T-helper 1 cell (primary cell): ENCODE measurements at places on chromosomes 3 and 15.

- DNase-seq = no peak
Observed at GRCh38 chr15:33778852-33779251, 189.4 kb upstream of the CHRM5 start.

DNA sequence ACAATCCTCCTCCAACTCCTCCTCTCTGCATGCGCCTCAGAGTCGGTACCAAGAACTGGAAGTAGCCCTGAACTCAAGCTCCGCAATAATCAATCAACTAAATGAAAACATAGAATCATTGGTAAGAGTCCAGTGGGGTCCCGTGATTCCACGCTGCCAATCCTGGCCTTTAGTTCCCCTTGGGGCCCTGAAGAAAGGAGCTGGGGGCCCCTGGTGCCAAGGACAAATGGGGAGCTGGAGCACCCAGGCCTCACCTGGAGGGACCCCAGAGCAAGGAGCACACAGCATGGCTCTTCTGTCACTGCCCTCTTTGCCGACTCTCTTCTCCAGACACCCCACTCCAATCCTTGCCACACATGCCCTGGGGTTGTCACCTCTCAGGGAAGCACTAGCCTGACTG is 80.3 kb downstream of the ADAMTS7 start:
- DNase-seq = no peak

DNA sequence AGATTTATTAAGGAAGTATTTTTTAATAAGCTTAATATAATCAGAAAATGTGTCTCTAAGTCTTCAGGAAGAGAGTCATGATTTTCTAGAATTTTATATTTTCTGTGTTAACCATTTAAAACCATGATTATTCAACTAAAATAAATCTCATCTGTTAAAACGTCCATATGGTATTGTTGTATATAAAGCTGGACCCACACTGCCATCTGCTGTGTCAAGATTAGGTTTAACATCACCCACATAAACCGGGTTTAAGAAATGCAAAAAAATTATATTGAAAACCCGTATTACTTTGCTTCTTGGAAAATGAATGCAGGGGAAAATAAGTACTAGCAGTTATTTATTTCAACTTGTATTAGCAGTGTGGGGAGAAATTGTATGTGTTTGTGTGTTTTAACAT is 9.5 kb upstream of the CCDC66 start:
- DNase-seq = no peak

GRCh38 chr3:53495520-53496391 is 1.3 kb downstream of the CACNA1D start:
- no peak for DNase-seq

- no peak for DNase-seq
Observed at GRCh38 chr3:138338811-138339210, 9.2 kb upstream of the NME9 start.

GRCh38 chr3:36933540-36934296 is 11.1 kb downstream of the TRANK1 start:
- no peak for DNase-seq

- no peak for DNase-seq
Observed at GRCh38 chr3:68090571-68090970, 436.2 kb upstream of the SUCLG2 start.

- no peak for DNase-seq
Observed at GRCh38 chr3:81270603-81271379, 490.7 kb downstream of the GBE1 start.

GRCh38 chr3:125160606-125161371 is 51.8 kb downstream of the SLC12A8 start:
- no peak for DNase-seq

DNA sequence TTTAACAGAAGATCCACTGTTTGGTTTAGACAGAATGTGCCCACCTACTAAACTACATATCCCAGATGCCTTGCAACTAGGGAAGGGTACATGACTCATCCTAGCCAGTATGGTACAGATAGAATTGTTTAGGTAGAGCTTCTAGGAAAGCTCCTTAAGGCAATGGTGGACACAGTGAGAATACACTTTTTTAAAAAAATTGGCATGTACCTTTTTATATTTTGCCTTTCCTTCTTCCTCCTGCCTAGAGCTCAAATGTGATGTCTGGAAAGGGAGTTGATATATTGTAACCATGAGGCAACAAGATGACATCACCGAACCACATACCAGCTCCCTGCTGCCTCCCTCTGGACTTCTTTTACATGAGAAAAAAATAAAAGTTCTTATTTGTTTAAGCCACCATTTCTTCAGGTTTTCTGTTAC is 14.4 kb upstream of the C3orf80 start:
- DNase-seq = no peak

DNA sequence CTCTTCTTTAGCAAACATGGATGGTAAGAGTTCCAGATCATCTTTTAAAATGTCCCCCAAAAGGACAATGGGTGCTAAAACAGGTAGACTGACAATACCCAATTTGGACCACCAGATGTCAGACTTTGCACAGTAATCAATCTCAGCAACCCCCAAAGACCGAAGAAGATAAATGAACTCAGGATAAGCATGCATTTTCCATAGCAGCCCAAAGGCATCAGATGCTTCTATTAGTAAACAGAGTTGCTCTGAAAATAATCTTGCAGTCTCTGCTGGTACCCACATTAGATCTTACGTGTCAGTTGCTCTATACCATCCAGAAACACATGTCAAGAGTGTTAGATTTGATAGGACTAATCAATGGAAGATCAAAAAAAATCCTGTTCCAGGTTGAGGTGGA is 20.6 kb downstream of the MYH15 start:
- peak; percentile 36 for DNase-seq

DNA sequence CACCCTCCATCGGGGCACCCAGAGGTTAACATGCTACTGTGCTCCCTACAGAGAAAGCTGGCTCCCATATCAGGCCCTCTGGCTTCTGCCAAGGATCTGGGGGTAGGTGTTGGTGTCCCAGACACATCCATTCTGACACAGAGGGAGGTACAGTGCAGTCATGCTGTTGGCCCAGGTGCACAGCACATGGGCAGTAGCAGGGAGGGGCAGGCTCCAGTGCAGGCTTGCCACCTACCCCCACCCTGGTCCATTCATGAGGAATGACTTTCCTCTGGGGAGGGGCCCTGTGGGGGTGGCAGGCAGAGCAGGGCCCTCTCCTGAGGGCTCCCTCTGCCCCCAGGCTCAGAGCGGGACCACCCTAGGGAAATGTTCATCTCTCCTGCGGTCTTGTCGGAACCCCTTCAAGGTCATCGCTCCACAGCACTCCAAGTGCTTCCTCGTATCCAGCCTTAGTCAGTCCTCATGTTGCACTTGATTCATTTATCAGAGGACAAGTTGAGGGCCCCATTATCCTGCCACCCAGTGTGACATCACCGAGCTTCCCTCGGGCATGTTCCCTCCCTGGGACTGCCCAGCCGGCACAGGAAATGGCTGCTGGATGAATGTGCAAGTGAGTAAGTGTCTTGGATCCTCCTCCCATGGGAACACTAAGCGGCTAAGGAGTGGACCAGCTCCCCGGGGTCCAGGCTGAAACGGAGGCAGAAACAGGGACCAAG is 10.0 kb downstream of the DUSP7 start:
- no peak for DNase-seq

- peak; percentile 25 for DNase-seq
Observed at GRCh38 chr3:115092220-115092791, 54.8 kb downstream of the ZBTB20 start.

GRCh38 chr3:103437883-103438282 is 1003.1 kb downstream of the ZPLD1 start:
- DNase-seq = no peak

GRCh38 chr3:67016522-67017080 is 18.5 kb downstream of the KBTBD8 start:
- no peak for DNase-seq

- DNase-seq = no peak
Observed at GRCh38 chr3:111846717-111847116, 12.3 kb upstream of the PHLDB2 start.

GRCh38 chr3:86245360-86245759 is 745.6 kb downstream of the VGLL3 start:
- no peak for DNase-seq

DNA sequence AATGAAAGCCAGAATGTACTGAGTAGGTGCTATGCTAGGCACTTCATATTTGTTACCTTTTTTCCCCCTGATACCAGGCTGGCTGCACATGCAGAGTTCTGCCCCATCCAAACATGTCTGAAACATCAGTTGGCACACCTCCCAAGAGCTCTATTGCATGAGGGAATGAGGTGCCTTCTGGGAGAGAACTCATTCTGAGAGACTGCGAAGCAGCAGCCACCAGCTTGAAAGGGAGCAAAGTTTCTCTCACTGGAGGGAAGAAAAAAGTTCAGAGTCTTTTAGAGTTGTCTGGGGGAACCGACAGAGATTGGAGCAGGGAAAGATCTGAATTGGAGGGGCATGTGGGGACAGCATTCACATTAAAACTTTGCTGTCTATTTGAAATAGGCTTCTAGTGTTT is 84.1 kb downstream of the AGBL1 start:
- DNase-seq = no peak

GRCh38 chr3:140898340-140899180 is 43.1 kb upstream of the SLC25A36 start:
- DNase-seq = no peak

- DNase-seq = no peak
Observed at GRCh38 chr15:61480863-61481262, 251.8 kb upstream of the RORA start.
